Vagina (tissue), 2 donors: ENCODE measurements at places on chromosomes 6 and 20. TPM values are rescaled to one million over a fixed set of nuclear protein-coding genes. Genes with fewer than 3 reads are reported as not detected.

The NEDD9 gene
- total RNA-seq: 45.4 TPM

- DNase-seq: no peak
Observed at GRCh38 chr6:35678021-35678654, 10.6 kb downstream of the FKBP5 start.

GRCh38 chr6:110618591-110619267, 142.3 kb upstream of the SLC22A16 start:
- no peak for DNase-seq

DNA sequence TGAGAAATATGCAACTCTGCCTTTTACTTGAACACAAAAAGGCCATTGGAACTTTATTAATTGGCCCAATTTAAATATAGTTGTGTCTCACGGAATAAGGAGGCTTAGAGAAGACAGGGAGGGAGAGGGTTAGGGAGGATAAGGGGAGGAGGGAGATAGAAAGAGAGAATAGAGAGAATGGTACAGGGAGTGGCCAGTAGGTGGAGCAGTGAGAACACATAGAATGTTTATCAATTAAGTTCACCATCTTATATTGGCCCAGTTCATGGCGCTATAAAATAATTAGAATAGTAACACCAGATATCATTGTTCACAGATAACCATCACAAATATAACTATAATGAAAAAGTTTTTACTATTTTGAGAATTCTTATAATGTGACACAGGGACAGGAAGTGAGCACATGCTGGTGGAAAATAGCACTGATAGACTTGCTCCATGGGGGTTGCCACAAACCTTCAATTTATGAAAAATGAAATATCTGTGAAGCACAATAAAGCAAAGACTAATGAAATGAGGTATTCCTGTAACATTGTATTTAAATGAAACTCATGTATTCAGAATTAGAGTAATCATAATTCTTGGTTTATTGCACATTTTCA, 374.1 kb upstream of the MANEA start:
- no peak for DNase-seq

DNA sequence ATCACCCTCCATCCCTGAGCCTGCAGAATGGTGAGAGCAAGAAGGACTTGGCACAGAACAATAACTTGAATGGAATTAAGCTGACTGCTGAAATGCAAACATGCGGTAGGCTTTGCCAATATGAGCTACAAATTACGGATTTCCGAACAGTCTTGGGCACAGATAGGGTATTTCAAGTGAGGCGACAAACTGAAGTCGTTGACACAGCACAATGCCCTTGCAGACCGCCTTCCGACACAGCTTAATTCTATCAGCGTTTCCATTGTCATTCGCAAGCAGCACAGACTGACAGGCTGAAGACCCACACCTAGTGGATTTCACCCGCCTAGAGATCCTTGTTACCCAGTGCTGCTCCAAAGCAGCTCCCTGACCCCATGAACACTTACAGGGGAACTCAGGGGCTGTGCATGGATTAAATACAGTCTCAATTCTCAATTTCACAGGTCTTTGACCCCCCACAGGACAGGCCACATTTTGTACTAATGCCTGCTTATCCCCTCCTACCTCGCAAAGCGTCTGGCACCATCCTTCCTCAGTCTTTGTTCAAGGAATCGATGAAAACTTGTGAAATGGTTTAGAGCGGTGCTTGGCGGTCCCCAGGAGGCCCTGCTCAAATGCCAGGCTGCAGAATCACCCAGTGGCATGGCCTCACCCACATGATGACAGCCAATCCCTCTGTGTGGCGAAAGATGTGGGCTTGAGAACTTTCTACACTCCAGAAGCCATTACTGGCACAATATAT, 34.6 kb downstream of the RAMACL start:
- no peak for DNase-seq

The BACH2 gene
- 6.4 TPM for total RNA-seq
